ENCODE measurements at places on chromosomes 5 and 9. TPM values are rescaled to one million over a fixed set of nuclear protein-coding genes. Genes with fewer than 3 reads are reported as not detected.

Gene IFNA21
- total RNA-seq: not detected

Gene PLCXD3
- total RNA-seq: not detected

DNA sequence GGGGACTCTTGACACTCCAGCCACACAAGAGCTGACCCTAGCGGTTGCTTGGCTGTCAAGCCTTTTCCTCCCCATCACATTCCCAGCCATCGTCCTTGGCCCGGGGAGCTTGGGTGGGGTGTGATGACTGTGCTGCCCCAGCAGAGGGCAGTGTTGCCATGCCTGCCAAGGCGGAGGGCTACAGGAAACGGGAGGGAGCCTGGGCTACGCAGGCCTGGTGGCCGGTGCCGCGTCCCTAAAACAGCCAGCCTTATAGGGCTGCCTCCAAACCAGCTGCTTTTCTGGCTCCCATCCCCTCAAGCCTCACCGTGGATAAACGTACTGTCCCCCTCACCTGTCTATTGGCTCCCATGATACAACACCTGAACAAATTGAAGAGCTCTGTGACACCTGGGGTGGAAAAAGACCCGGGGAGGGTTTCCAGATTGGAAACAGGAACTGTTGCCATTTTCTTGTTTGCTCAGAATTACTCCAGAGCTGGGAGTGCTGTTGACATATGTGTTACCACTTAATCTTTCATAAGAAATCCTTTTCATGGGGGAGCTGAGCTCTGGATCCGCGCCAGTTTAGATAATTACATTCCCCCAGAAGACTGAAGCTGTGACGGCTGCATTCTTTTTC, 72.8 kb upstream of the ASTN2 start:
- peak; percentile 62 for ATAC-seq

- ATAC-seq: no peak
Observed at GRCh38 chr9:16217943-16218701, 652.3 kb downstream of the BNC2 start.

- ATAC-seq: no peak
Observed at GRCh38 chr9:105842023-105842644, 147.8 kb downstream of the TMEM38B start.
